ENCODE measurements at places on chromosomes 11 and 22.

GRCh38 chr22:25404556-25404927 lies 159.9 kb upstream of the GRK3 start:
- no peak for DNase-seq

GRCh38 chr11:95373241-95373640 lies 142.2 kb upstream of the SESN3 start:
- no peak for DNase-seq

- DNase-seq: no peak
Measured at GRCh38 chr11:65260756-65261590, 789 bp upstream of the POLA2 start.

DNA sequence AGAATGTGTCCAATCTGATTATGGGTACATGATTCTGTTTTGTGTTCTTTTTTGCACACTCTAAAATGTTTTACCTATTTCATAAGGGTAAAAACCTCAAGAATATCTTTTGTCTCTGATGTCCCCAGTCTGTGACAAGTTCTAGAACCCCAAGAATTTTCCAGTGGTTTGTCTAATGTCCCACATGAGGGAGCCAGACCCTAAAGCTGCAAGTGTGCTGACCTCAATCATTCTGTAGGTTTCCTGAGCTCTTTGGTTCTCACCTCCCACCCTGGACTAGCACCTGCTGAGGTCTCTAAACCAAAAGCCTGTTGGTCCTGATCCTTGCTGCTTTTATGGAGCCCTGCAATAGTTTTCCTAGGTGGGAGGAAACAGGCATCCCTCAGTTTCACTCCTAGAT lies 149.8 kb upstream of the MPPED2 start:
- no peak for DNase-seq

GRCh38 chr22:44023404-44024287 lies 456 bp upstream of the PARVB start:
- DNase-seq: no peak

GRCh38 chr22:32052936-32053791 lies 10.1 kb downstream of the SLC5A1 start:
- DNase-seq: peak; percentile 7

- no peak for DNase-seq
Measured at GRCh38 chr11:64598106-64598796, 7.2 kb downstream of the SLC22A12 start.

DNA sequence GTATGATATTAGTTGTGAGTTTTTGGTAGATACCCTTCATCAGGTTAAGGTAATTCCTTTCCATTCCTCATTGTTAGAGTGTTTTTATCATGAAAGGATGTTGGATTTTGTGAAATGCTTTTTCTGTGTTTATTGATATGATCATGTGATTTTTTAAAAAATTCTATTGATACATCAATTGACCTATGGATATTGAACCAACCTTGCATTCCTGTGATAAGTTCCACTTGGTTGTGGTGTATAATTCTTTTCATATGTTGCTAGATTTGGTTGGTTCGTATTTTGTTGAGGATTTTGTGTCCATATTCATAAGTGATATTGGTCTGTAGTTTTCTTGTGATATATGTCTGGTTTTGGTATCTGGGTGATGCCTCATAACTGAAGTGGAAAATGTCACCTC lies 6.7 kb downstream of the ANKRD13D start:
- no peak for DNase-seq

DNA sequence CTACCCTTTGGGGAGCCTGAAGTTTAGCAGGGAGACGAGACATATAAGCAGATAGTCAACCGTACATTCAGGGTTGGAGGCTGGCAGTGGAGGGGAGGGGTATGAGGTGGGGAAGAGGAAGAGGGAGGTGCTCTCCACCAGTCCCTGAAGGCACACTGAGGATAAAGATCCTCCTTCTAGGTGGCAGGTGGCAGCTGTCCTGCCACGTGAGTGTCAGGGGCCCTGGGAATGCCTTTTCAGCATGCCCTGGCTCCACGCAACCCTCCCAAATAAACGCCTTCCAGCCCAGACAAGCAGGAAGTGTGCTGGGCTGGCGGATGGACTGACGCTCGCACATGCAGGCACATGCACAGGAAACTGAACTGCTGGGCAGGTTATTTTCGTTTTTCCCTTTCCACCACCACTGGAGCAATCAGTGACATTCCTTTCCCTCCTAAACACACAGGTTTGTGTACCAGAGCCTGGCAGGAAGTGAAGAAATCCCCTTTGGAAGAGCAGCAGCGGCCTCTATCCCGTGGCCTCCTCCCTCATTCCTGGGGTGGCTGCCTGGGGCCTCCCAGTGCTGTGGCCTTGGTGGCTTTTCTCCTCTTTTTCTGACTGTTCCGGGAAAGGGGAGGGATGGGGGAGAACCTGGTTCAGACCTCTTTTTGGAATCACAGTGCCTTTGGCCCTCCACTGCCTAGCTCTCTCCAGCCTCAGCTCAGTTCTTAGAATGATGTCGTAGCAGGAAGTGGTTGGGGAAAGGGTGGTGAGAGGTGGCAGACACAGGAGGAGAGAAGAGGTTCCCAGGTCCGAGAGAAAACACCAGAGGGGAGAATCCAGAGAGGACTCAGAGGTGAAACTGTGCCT lies 157.0 kb upstream of the TIMP3 start:
- DNase-seq: peak; percentile 55

DNA sequence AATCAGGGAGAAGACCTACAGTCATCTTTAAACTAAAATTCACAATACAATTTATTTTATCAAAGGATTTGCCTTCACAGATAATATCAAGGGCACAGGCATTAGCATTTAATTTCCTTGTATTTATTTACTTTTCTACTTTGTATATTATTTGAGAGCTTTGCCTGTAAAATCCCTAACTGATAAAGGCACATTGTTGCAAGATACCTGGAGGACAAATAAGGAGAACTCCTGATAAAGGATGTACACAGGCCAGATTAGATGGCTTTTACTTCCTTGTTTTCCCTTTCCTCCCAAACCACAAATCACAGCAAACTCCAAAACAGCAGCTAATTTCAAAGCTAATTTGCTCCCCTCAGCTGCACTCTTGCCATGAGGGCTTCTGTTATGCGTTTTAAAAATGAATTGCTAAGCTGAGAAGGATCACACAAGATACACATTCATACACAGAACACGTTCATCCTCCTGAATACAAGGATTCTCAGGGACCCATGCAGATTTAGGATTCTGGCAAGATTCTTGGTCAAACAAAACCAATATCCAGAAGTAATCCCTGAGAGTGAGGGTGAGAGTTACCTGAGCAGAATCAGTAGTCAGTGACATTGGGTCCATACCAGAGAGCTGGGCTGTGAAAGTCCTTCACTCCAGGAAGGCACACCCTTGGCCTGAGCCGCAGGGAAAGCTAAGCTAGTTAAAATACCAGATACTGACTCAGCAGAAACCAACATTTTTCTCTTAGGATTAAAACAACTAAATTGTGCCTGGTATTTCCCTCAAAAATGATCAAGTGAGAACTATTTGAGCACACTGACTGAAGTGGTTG lies 100.3 kb upstream of the CLPB start:
- peak; percentile 41 for DNase-seq

DNA sequence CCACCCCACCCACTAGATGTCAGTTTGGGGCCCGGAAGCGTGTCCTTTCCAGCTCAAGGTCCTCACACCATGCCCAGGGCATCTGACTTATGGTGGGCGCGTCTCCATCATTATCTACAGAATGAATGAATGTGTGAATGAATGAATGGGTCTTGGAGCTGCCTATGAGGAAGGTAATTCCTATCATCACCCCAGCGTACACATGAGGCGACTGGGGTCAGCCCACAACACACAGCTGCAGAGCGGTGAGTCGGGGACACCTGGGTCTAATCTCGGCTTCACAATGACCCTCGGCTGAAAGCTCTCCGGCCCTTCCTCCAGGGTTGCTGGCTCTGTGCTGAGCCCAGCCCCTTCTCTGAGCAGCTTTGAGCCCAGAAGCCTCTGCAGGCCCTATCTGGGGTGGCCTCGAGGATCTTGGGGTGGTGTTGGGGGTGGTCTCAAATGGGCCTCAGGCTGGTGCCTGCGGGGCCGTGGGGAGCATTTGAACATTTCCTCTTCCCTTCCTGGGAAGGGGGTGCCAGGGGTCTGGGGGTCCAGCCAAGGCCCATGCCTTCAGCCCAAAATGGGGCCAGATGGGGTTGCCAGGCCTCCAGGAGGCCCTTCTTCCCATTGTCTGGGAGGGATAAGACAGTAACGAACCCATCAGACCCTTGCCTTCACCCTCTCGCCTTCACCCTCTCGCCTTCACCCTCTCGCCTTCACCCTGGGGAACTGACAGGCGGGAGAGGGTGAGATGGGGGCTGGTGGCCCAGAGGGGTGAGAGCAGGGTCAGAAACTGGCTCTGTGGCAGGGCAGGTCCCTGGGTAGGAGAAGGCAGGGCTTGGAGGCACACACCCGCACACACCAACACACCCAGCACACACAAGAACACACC lies 82.4 kb downstream of the MYEOV start:
- DNase-seq: no peak

- DNase-seq: no peak
Measured at GRCh38 chr11:134579724-134580609, 167.9 kb upstream of the B3GAT1 start.

GRCh38 chr11:67055812-67056211 lies 835 bp upstream of the RHOD start:
- DNase-seq: no peak

DNA sequence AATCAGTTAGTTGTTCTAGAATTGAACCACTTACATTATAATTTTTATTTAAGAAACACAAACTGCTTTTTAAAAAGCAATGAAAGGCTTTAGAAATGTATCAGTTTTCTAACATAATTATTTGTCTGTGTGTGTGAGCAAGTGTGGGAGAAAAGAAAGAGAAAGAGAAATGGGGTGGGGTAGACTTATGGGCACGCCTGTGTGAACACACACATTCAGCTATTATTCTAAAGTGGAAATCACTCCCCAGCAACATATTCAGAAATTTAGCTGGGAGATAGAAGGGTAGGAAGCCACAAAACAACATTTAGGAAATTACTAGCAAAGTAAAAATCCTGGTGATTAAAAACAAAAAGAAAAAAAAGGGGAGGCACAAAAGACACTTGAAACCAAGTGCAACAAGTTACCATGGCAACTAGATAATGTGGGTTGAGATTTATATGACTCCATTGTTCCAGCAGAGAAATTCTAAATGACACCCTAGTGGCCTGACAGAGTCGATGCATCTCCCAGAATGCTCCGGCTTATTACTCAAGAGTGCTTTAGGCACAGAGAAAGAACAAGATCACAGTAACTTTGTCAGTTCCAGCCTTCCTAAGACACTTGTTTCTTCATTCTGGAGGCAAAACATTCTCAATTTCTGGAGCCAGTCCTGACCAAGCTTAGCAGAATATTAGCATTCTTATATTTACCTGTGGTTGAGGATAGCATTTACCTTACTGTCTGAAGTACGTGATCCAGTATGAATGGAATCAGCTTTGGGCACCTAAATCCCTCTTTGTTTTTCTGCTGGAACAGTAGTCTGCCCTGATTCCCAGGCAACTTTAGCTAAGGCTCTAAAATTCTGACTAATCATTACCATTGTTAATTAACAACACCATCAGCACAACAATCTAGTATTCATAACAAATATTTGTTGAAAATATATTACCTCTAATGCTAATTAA lies 444.4 kb downstream of the DLG2 start:
- DNase-seq: peak; percentile 38

DNA sequence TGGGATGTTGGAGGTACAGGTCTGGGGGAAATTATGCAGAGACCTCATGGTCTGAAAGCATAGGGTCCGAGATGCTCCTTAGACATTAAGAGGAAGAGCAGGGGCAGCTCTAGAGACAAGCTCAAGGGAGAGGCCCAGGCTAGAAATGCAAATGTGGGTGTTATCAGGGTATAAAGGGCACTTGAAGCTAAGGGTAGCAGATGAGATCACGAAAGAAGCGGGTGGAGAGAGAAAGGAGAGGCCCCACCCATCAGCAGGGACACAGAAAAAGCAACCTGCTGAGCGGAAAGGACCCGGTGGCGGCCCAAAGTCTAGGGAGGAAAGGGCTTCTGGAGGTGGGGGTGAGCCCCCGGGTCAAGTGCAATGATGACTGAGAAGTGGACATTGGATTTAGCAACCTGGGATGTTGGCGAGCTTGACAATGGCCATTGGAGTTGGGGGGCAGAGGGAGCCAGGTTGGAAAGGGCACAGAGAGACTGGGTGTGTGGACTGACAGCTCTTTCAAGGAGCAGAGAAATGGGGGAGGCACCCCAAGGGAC lies 8.9 kb downstream of the TMPRSS6 start:
- DNase-seq: no peak

- no peak for DNase-seq
Measured at GRCh38 chr11:114161486-114162250, 102.2 kb downstream of the ZBTB16 start.

DNA sequence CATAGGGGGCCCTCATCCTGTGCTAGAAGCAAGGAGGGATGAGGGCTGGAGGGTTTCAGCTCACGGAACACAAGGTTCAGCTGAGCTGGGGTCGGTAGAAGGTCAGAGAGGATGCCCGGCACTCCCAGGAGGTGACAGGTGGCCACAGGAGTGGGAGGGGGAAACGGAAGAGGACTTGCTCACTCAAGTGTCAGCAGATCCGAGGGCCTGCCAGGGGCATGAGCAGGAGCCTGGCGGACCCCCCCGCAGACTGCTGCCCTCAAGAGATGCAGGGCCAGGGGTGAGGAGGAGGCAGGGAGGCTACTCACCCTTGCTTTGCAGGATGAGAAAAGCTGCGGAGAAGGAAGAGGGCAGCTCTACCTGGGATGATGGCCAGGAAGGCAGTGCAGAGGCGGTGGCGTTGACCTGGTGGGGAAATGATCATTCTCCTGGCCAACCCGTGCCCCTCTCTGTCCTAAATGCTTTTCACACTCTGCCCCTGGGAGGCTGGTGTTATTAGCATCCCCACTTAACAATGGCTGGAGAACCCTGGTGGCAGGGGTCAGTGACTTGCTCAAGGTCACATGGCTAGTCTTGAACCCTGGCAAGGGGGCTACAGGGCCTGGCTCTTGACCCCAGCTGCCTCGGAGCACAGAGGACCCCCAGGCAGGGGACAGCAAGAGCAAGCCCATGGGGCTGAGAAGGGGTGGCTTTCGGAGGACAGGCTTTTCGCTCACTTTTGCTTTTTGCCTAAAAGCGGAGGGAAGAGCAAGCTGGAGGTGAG lies 30.1 kb upstream of the CSNK1E start:
- DNase-seq: no peak

DNA sequence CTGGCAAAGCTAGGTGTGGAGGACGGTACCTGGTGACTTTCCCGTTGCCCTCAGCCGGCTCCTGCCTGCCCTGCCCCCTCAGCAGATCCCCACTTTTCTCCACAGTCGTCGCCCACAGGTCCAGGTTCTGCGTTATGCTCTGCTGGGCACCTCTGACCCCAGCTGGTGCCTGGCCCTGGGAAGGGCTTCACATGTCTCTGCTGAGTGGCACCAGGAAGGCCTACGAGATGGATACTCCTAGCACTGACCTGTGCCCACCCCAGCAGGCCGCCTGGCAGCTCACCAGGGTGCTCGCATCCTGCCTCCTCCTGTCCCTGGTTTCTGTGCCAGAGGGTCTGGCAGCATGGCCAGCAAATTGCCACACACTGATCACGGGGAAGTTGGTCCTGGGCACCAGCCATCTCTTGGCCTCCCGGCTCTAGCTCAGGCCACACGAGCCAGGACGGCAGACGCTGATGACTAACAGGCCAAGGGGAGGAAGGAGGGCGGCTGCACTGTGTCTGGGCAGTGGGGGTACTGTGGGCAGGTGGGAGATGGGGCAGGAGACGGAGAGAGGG lies 13.8 kb downstream of the CARS1 start:
- no peak for DNase-seq

GRCh38 chr22:29040385-29041275 lies 21.0 kb downstream of the C22orf31 start:
- peak; percentile 90 for DNase-seq
